IMR-90 (cell line): ENCODE measurements at places on chromosomes 6 and 20. TPM values are rescaled to one million over a fixed set of nuclear protein-coding genes. Genes with fewer than 3 reads are reported as not detected.

The SLC32A1 gene
- not detected in 2 replicates for total RNA-seq

The EPB41L1 gene
- total RNA-seq: 12.5 and 13.9 TPM in 2 replicates

The HLA-DMB gene
- 0.18 and 0.28 TPM in 2 replicates for total RNA-seq

The SOX18 gene
- not detected in 2 replicates for total RNA-seq

The HLA-DPA1 gene
- total RNA-seq: not detected in 2 replicates

The SNTA1 gene
- total RNA-seq: 13.3 and 15.4 TPM in 2 replicates

The ZFP57 gene
- not detected in 2 replicates for total RNA-seq
